ENCODE measurements at places on chromosomes 7 and 10.
A peak's percentile ranks its signal among the peaks of the same experiment; 100 is the strongest.

- no peak for DNase-seq
Measured at GRCh38 chr7:70402069-70402468, 729.9 kb upstream of the GALNT17 start.

DNA sequence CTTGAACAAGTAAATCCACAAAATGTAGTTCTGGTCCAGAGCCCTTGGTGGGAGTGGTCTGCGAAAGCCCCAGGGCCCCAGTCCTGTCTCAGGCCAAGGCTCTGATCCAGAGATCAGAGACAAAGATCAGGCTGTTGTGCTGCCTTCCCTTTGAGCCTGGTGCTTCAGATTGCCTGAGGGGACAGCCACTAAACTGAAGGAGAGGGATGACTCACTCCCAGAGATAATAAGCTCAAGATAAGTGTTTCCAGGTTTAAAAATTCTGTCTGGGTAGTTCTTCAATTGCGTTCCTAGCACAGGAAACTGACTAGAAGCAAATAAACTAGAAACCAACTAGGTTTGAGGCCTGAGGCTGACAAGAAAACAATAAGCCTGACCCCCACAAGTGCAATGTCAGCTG, 190.2 kb downstream of the RAMP3 start:
- DNase-seq, result no peak

- no peak for DNase-seq
Measured at GRCh38 chr7:103573479-103574058, 127.6 kb upstream of the SLC26A5 start.

GRCh38 chr7:42014625-42015618, 222.1 kb downstream of the GLI3 start:
- no peak for DNase-seq

DNA sequence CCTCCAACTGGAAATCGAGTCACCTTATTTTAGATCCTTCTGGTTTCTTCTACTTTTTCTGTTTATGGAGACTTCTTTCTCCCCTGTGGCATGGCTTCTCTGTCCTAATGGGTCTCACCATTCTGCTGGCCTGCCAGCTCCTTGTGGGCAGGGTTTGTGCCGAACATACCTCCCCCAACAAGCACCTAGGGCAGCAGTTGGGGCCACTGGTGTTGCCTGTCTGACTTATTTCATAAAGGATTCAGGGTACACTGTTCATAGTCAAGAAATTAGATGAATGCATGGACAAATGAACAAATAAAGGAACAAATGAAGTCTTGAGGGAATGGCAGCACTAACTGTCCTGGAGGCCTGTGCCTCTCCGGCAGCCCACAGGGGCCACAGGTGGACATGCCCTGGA, 55.6 kb upstream of the DOCK1 start:
- peak; percentile 26 for DNase-seq

- peak; percentile 58 for DNase-seq
Measured at GRCh38 chr10:133440633-133441285, 13.0 kb upstream of the SCART1 start.

DNA sequence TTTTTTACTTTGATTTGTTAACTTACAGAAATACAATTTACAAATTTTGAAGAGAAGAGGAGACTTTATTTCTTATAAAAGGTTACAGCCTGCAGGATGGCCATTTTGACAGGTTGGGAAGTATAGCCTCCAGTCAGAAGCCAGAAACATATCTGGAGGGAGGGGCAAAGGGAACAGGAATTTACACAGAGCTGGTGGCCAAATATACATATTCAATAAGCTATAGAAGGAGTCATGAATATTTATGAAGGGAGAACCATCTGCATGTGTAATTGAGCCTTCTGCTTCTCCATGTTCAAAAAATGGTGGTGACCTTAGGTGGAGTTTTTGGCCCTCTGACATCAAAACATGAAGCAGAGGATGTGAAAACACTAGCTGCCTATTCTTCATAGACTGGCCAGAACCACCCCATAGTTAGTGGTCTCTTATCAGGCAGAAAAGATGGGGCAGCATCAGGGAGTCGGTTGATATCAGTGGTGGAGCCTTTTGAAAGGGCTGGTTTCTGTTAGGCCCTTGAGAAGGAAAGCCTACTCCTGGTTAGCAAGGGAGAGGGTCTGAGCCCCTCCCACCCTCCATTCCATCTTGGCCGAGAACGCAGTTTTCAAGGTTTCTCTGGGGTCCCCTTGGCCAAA, 57.2 kb downstream of the ENTPD1 start:
- DNase-seq, result no peak

DNA sequence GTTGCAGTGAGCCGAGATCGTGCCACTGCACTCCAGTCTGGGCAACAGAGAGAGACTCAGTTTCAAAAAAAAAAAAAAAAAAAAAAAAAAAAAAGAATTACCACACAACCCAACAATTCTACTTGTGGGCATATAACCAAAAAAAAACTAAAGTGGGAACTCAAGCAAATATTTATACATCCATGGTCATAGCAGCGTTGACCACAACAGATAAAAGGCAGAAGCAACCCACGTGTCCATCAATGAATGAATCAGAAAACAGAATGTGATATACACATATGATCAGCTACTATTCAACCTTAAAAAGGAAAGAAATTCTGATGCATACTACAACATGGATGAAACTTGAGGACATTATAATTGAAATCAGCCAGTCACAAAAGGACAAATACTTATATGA, 179.3 kb upstream of the NEBL start:
- no peak for DNase-seq

GRCh38 chr10:43372765-43373361, 1.4 kb downstream of the FXYD4 start:
- DNase-seq, result no peak

DNA sequence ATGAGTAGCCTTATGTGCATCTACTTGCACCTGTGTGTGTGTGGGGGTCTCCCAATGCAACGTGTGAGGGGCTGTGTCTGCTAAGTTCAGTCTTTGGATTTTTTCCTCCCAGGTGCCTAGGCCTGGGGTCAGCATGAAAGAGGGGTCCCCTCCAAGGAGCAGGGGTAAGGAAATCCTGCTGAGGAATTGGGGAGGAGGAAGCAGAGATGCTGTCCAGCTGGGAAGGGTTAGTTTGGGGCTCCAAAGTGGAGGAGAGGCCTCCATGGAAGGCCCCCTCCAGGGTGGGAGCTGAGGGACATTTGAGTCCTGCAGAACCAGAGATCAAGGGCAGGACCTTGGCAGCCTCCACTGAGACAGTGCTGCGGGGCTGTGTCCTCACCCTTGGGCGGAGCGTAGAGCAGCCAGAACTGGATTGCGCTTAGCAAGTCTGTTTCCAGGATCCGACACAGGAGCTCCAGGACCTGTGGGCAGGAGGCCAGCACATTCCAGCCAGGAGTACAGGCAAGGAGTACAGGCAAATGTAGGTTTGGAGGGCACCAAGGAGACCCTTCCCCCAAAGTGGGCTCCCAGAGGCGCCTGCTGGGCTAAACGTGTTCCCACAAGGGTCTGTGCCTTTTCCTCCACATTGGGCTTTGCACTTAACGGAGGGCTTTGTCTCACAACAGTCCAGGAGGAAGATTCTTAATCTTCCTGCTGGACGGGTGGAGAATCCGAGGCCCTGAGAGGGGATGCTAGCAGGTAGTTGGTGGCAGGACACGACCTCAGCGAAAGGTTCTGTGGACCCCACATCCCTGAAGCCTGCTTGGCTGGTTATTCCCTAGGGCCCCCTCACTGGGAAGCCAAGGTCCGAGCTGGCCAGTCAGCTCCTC, 10.1 kb downstream of the TBATA start:
- peak; percentile 58 for DNase-seq

DNA sequence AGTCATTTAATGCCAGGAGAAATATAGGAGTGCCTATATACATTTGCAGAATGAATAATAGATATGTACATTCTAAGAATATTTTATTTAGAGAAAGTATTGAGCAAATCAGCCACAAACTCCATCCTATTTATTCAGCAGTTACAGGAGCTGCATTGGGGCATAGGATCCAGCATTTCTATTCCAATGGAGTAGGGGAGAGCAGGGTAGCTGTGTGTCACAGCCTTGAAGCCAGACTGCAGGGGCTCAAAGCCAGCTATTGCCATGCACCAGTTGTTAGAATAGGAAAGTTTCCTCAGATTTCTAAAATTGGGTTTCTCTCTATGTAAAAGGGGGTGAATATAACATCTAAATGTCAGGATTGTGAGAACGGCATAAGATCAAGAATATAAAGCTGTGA, 116.8 kb upstream of the MYO3A start:
- DNase-seq, result no peak

GRCh38 chr7:82247814-82248433, 195.7 kb downstream of the CACNA2D1 start:
- no peak for DNase-seq

- DNase-seq, result no peak
Measured at GRCh38 chr10:16867556-16867955, 50.3 kb upstream of the RSU1 start.

- DNase-seq, result no peak
Measured at GRCh38 chr10:69757553-69758309, 44.0 kb upstream of the COL13A1 start.

- no peak for DNase-seq
Measured at GRCh38 chr7:19305698-19306097, 160.5 kb upstream of the FERD3L start.

GRCh38 chr7:100380196-100380595, 6.9 kb downstream of the PILRA start:
- DNase-seq, result no peak

DNA sequence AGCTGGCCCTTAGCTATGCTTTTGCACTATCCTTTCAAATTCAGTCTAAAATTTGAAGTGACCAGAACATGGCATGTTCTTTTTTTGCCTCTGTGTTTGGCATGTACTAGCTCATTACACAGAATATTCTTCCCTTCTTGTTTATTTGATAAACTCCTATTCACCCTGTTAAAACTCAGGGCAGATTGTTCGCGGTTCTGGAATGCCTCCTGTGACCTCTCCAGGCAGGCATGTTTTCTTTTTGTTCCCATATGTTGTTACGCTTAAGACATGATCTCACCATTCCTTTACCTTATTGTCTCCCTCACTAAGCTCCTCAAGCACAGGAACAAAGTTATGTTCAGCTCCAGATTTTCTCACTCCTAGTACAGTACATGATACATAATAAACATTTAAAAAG, 181.7 kb downstream of the CCSER2 start:
- DNase-seq, result no peak

DNA sequence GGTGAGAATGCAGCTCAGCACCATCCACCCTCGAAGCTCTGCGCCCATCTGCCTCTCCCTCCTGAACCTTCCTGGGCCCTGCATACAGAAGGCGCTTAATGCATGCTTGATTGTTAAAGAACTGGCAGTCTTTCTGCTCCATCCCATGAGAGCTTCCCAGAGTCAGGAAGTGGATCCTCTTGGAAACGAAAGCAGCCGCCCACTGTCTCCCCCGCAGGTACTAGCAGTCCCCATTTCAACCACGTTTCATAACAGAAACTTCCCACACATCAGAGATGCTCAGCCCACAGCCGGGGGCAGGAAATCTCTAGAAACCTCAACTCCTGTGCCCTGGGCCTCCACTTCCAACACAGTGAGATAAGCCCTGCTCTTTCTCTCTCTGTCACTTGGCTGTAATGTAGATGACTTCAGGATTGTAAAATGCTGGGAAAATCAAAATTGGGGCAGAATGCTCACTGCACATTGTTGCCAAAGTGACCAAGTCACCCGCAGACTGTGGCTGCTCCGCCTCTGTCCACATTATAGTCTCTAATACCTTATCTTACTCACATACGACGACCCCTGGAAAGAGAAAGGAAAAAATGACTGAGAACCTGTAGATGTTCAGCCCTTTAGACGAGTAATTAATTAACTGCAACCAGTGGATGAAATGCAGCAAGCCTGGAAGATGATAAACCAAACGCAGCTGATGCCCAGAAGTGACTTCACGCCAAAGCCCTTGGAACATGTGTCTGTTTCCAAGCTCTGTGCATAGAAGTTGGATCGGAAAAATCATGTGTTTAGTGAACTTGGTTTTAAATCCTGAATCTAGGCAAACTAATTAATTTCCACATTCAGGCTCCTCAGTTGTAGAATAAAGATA, 28.5 kb downstream of the GSDME start:
- DNase-seq, result no peak

DNA sequence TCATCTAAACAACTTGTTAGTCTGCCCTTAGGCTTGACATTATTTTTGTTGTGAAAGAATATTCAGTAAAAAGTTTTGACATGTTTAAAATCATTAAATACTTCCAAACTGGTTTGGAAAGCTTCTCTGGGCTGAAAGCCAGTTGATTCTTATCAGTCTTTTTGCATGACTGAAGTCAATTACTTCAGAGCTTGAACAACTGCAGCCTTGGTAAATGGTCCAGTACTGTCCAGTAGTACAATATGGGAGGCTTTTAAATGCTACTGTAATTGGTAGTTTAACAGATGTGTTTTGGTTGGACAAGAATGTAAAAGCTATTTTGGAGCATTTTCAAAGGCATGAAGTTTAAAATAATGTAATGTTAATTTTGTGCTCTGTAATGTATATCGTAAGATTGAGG, 103.4 kb downstream of the SDK1 start:
- no peak for DNase-seq

DNA sequence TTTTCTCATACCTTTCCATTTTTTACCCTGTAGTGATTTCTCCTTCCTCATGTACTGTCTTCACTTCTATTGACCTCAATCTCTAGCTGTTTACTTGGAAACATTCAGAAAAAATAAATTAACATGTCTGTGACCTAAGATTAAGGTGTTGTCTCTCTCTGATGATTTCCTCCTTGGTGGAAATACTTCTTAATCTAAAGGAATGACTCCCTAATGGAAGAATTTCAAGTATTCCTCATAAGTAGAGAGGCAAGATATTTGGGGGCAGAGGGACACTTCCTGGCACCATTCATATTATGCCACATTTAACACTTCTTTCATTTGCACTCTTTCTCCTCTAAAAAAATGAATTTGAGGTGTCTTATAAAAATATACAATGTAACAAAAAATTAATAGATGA, 202.8 kb downstream of the NEBL start:
- no peak for DNase-seq

DNA sequence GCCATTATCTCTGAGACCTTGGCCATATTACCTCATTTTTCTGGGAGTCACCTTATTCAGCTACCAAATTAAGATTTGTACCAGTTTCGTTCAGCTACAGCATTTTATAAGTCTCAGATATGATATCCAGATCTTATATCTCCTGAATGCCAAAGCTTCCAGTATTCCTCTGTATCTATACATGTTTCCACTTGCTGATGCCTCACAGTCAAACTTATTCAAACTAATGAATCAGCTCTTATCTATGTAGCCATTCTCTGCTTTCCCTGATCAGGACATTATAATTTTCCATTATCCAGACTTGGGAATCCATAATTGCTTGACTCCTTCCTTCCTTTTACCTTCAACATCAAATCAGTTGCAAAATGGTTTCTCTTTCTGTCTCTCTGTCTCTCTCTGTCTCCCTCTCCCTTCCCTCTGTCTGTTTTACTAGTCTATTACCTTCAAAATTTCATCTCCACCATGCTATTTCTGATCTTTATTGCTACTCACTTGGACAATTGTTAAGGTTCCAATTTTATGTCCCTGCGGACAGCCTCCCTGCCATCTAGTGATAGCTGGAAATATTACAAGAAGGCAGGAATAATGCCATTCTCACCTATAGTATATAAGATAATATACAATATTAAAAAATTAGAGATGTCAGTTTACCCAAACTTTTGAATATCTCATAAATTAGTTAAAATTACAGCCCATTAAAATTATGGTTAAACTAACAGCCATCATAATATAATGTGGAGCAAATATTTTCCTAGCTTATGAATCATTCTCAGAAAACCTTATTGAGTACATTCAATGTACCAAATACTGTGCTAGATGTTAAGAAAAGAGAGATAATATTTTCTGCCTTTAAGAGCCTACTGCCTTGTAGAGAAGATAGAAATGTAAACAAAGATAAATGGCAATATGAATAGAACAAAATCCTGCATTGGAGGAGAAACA, 89.8 kb downstream of the PCLO start:
- DNase-seq, result no peak

Data from coronary artery (tissue), 2 donors.